ENCODE measurements at places on chromosomes 5 and 9. TPM values are rescaled to one million over a fixed set of nuclear protein-coding genes. Genes with fewer than 3 reads are reported as not detected.
A peak's percentile ranks its signal among the peaks of the same experiment; 100 is the strongest.

GABRA6 gene
- total RNA-seq = not detected

MATR3 gene
- total RNA-seq = 181 TPM

MAPKAP1 gene
- 62.4 TPM for total RNA-seq

CMYA5 gene
- 0.16 TPM for total RNA-seq

ELL2 gene
- total RNA-seq = 39.7 TPM

CCNJL gene
- total RNA-seq = not detected

SMIM33 gene
- total RNA-seq = 0.16 TPM

KCNT1 gene
- not detected for total RNA-seq

NMUR2 gene
- total RNA-seq = not detected

MAMDC4 gene
- 19.1 TPM for total RNA-seq

- no peaks in the 10 kb centered on the region for H3K27me3 ChIP-seq
- no peak overlapping the region for H3K4me3 ChIP-seq
- H3K36me3 ChIP-seq = peaks cover 46% of the 10 kb centered on the region
- H3K4me1 ChIP-seq = peaks cover 4% of the 10 kb centered on the region
- no peak overlapping the region for H3K27ac ChIP-seq
Measured at GRCh38 chr9:120541921-120542320, 38.0 kb downstream of the CDK5RAP2 start.

DNA sequence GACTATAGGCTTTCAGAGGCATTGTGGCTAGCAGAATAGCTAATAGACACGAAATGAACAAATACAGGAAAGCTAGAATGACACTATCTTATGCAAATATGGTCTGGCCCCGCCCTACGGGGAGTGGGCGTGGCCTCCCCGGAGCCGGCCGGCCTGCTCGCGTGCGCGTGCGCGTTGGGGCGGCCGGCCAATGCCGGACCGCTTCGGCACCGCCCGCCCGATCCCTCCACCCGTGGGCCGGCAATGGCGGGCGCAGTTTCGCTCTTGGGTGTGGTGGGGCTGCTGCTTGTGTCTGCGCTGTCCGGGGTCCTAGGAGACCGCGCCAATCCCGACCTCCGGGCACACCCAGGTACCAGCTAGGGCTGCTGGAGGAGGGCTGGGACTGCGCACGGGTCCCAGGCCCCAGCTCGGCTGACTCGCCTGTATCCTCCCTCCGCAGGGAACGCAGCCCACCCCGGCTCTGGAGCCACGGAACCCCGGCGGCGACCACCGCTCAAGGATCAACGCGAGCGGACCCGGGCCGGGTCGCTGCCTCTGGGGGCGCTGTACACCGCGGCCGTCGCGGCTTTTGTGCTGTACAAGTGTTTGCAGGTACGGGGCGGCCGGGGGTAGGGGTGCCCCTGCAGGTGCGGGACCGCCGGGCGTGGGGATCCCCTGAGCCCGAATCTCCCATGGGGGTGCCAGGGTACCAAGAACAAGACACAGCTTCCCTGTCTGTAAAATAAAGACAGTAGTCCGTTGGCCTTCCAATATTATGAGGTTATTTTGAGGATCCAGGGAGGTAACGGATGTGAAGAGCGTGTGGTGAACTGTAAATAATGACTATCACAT lies at the start of gene CCDC107:
Gene CCDC107, plus strand, starts transcription at position 156 of the 831 bp plus-strand sequence. Its CDS starts 88 bp downstream, at position 244.
- peak within 1 kb of the TSS; percentile 81 for H3K4me3 ChIP-seq
- peaks cover 63% of the 10 kb centered on the region for H3K4me1 ChIP-seq
- peak within 1 kb of the TSS; percentile 96 for H3K27ac ChIP-seq
- peaks cover 2% of the 10 kb centered on the region for H3K27me3 ChIP-seq
- H3K36me3 ChIP-seq = peaks cover 43% of the 10 kb centered on the region
- peak; percentile 82 for DNase-seq

- no peak overlapping the region for H3K4me3 ChIP-seq
- H3K36me3 ChIP-seq = peaks cover 23% of the 10 kb centered on the region
- no peak for DNase-seq
- H3K27me3 ChIP-seq = no peaks in the 10 kb centered on the region
- H3K27ac ChIP-seq = no peak overlapping the region
- H3K4me1 ChIP-seq = no peaks in the 10 kb centered on the region
Measured at GRCh38 chr5:141934099-141934844, 10.6 kb downstream of the DELE1 start.

DNA sequence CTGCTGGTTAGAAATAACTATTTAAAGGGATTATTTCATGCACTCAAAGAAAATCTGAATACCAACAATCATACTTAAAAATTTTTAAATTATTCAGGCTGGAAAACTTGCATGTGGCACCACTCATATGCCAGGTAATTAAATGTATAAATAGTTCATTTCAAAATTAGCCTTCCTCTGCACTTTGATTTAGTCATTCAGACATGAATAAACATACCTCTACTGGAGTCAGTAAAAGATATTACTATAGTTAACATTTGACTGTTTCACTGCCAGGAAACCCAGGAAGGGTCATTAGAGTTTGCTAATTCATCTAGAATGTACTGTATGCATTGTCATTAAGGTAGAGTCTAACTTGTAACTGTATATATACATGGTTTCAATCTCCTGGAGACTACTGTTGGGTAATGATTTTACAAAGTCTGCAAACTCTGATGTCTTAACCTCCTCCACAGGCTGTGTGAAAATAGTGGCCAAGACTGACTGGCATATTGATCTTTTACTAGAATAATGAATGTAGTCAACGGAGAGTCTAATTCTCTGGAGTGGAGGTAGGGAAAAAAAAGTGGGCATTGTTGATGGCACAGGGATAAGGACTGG lies 43.7 kb downstream of the TEX10 start:
- H3K27me3 ChIP-seq = no peaks in the 10 kb centered on the region
- peaks cover 29% of the 10 kb centered on the region for H3K4me1 ChIP-seq

GRCh38 chr5:66224274-66224673 lies 80.2 kb downstream of the SREK1 start:
- H3K36me3 ChIP-seq = no peaks in the 10 kb centered on the region
- H3K27me3 ChIP-seq = no peaks in the 10 kb centered on the region
- no peak for DNase-seq
- H3K27ac ChIP-seq = no peak overlapping the region

GRCh38 chr5:136222580-136223235 lies 29.7 kb upstream of the SMIM32 start:
- no peaks in the 10 kb centered on the region for H3K4me1 ChIP-seq
- H3K4me3 ChIP-seq = no peak overlapping the region
- H3K36me3 ChIP-seq = no peaks in the 10 kb centered on the region
- DNase-seq = no peak
- H3K27me3 ChIP-seq = no peaks in the 10 kb centered on the region
- H3K27ac ChIP-seq = no peak overlapping the region

DNA sequence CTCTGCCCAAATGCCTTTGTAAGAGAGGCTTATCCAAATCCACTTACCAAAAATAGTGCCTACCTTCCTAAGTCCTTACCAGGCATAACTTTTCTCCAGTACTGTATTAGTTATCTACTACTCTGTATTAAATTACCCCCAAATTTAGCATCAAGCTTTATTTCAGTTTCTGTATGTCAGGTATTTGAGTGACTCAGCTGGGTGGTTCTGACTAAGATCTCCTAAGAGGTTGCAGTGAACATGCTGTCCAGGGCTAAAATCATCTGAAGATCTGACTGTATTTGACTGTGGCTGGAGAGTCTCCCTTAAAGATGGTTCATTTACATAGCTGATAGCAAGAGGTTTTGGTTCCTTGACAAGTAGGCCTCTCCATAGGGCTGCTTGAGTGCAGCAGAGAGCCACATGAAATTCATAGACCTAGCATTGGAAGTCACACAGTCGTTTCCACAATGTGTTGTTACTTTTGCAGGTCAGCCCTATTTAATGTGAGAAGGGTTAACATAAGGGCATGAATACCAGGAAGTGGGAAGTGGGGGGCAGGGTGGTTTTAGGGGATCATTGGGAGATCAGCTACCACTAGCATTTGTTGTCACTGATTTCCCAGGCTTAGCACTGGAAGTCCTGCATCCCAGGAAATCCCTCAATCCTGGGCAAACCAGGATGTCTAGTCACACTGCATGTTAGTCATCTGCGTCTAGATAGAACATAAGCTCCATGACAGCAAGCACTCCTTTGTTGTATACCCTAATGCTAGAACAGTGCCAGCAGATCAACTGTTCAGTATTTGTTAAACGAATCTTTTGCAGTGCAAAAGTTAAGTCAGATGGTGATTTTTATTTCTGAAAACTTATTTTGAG lies 2.0 kb upstream of the ZNF622 start:
- peak; percentile 46 for DNase-seq
- H3K4me1 ChIP-seq = peaks cover 61% of the 10 kb centered on the region
- H3K27me3 ChIP-seq = no peaks in the 10 kb centered on the region
- peak overlapping the region; percentile 96 for H3K27ac ChIP-seq
- peak overlapping the region; percentile 97 for H3K4me3 ChIP-seq

GRCh38 chr9:104974053-104974962 lies 46.4 kb upstream of the ABCA1 start:
- no peak overlapping the region for H3K4me3 ChIP-seq
- H3K27ac ChIP-seq = no peak overlapping the region
- DNase-seq = no peak

- no peaks in the 10 kb centered on the region for H3K36me3 ChIP-seq
- no peak overlapping the region for H3K4me3 ChIP-seq
- no peak for DNase-seq
- peaks cover 6% of the 10 kb centered on the region for H3K4me1 ChIP-seq
- no peak overlapping the region for H3K27ac ChIP-seq
- peaks cover 22% of the 10 kb centered on the region for H3K27me3 ChIP-seq
Measured at GRCh38 chr9:12775679-12776512, 1.1 kb downstream of the LURAP1L start.

DNA sequence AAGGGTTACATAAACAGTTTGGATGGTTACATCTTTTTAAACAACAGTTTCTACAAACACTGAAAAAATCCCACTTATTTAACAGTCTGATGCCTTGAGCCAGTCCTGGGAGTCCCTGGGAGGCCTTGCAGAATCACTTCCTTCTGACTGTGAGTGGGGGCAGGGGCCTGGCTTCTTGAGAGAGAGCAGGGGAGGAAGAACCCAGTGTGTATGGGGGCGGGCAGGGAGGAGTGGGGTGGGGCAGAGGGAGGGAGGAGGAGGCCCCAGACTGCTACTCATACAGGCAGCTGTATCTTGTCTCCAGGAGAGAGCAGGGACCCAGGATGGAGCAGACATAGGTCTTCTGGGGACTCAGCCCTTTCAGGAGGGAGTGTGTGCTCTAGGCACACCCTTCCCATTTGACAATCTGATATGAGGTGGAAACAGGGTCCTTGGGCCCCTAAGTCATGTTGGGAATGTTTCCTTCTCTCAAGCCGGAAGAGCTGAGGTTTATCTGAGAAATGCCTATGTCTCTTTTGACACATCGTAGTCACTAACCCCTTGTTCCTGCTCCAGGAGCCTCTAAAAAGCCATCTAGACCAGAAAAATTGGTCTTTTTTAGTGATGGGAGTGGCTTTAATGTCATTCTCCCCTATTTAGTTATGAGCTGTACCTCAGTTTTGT lies 52.8 kb downstream of the IRF1 start:
- H3K4me3 ChIP-seq = peak overlapping the region; percentile 53
- H3K27ac ChIP-seq = peak overlapping the region; percentile 88
- DNase-seq = peak; percentile 84
- peaks cover 84% of the 10 kb centered on the region for H3K4me1 ChIP-seq
- no peaks in the 10 kb centered on the region for H3K27me3 ChIP-seq
- peaks cover 27% of the 10 kb centered on the region for H3K36me3 ChIP-seq

DNA sequence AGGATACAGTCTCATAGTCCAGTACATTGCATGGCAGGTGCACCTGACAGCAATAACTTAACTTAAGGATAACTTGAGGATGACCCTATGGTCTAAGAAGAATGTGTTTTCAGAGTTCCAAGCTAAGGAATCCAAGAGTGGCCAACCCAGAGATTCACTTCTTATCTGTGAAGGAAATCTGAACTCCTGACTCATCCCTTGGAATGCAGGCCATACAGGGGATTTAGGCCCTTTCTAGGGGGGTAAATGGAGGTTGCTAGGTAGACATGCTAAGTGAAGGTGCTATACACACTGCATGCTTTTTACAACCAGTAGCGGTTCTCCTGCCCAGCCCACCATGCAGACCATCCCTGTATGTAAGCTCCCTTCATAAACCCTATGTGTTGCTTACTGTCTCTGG lies 50.4 kb downstream of the HTR1A start:
- H3K4me1 ChIP-seq = no peaks in the 10 kb centered on the region
- no peak for DNase-seq
- no peak overlapping the region for H3K27ac ChIP-seq

GRCh38 chr5:93874080-93874479 lies 132.7 kb upstream of the POU5F2 start:
- H3K27me3 ChIP-seq = no peaks in the 10 kb centered on the region
- H3K27ac ChIP-seq = no peak overlapping the region
- H3K4me1 ChIP-seq = peaks cover 14% of the 10 kb centered on the region

DNA sequence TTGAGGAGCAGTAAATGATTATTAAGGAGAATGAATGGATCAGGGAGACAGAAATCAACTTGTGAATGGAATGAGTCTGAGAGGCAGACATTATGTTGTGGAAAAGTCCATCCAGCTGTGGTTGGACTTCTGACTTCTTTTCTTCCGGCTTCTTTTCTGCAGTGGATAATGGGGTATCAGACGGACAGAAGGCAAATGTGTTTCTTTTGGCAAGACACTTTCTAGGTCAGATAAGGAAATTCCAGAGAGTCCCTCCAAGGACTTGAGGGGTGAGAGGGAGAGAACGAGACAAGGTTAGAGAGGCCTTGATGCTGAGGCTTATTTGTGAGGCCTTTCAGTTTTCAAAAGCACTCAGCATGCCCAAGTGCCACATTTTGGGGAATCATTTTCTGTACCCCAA lies 17.1 kb upstream of the GRHPR start:
- no peak for DNase-seq
- no peaks in the 10 kb centered on the region for H3K27me3 ChIP-seq
- H3K27ac ChIP-seq = no peak overlapping the region
- no peaks in the 10 kb centered on the region for H3K36me3 ChIP-seq
- peaks cover 21% of the 10 kb centered on the region for H3K4me1 ChIP-seq

- H3K4me3 ChIP-seq = peak overlapping the region; percentile 18
- H3K36me3 ChIP-seq = no peaks in the 10 kb centered on the region
- DNase-seq = peak; percentile 24
- peaks cover 19% of the 10 kb centered on the region for H3K4me1 ChIP-seq
- H3K27me3 ChIP-seq = no peaks in the 10 kb centered on the region
Measured at GRCh38 chr5:76175821-76176403, 92.7 kb downstream of the SV2C start.

DNA sequence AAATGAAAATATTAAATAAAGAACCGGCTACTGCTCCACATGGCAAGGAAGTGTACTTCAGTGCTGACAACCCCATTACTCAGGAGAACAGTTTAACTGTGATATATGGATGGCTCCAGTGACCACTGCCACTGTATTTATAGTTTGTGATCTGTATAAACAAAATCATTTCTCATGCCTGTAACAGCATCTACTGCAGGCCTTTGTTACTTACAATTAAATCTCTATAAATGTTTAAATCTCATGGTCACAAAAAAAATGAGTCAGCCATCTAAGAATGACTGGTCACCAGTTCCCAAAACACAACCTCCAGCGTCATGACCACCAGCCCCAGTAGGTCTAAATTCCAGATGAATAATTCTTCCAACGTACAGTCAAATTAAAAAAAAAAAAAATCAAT lies 24.6 kb downstream of the SERINC5 start:
- peaks cover 13% of the 10 kb centered on the region for H3K36me3 ChIP-seq
- peak overlapping the region; percentile 67 for H3K27ac ChIP-seq
- H3K4me1 ChIP-seq = peaks cover 63% of the 10 kb centered on the region
- H3K27me3 ChIP-seq = no peaks in the 10 kb centered on the region
- no peak overlapping the region for H3K4me3 ChIP-seq

Data from activated CD8-positive, alpha-beta T cell treated with anti-CD3 and anti-CD28 coated beads for 36 hours (primary cell).